ENCODE measurements at places on chromosomes 4 and X.

GRCh38 chrX:17922303-17922702, 61.2 kb upstream of the RAI2 start:
- DNase-seq: no peak

DNA sequence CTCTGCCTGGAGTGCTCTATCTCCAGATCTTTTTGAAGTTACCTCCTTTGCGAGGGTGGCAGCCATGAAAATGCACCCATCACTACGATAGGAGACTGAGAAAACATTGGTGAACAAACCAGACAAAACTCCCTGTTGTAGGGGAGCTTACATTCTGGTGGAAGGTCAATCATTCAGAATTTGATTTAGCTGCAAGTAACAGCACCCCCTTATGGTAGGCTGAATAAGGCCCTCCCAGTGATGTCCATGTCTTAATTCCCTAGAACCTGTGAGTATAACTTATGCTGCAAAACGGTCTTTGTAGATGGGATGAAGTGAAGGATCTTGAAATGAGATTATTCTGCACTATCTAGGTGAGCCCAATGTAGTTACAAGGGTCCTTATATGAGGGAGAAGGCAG, 5.6 kb upstream of the TEC start:
- no peak for DNase-seq

GRCh38 chrX:82092307-82092706, 890.4 kb downstream of the SH3BGRL start:
- no peak for DNase-seq

DNA sequence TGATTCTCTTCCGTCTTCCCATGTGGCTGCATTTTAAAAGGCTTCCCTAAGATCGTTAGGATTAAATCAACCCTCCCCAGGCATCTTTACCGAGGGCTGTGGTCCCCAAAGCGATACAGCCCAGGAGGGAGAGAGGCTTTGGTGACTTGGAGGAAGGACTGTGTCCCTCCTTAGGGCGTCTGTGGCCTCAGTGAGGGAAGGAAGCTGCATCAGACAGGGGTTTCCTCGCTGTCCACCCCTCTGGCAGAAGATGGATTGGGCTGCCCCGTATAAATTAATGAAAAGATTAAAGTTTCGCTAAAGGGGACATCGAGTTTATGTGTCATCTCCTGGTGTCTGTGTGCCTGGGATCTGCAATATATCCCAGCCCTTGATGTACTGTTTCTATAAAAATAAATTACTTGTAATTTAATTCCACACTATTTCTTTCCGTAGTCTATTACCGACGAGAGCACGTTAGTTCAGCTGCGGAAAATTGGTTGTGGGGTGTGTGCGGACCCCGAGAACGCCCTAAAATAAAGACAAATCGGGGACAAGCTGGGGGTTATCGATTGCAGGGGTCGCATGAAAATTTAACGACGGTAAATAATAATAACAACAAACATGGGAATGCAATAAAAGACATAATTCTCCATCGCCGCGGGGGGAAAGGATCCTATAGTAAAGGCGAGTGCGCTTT, 6.5 kb downstream of the SHOX start:
- no peak for DNase-seq

DNA sequence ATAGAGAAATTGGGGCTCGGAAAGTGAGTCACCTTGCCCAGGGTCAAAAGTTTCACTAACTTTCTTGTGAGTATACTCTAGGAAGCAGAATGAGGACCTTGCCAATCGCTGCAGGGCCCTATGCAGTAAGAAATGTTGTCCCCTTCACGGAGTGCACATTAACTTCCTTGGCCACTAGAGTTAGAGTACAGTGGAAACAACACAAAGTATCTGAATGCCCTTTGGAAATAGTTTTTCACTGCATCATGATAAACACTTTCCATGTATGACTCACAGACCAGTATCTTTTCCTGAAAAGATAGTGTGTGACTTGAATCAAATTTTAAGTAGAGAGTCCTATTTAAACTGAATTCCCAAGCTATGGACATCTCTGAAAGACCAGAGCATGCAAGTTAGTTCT, 45.5 kb upstream of the STK26 start:
- DNase-seq: no peak

GRCh38 chrX:7088968-7089615, 58.4 kb upstream of the STS start:
- no peak for DNase-seq

DNA sequence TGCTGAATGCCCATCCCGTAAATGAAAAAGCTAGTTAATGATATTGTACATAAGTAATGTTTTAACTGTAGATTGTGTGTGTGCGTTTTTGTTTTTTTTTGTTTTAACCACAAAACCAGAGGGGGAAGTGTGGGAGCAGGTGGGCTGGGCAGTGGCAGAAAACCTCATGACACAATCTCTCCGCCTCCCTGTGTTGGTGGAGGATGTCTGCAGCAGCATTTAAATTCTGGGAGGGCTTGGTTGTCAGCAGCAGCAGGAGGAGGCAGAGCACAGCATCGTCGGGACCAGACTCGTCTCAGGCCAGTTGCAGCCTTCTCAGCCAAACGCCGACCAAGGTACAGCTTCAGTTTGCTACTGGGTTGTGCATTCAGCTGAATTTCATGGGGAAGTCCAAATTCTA, at the start of gene SPP1:
TSS of gene SPP1 (plus strand) at position 249 of the 400 bp plus-strand sequence. CDS start 1,182 bp downstream, outside the sequence.
- DNase-seq: no peak

- DNase-seq: no peak
Observed at GRCh38 chr4:113209153-113209552, 159.7 kb downstream of the ANK2 start.

DNA sequence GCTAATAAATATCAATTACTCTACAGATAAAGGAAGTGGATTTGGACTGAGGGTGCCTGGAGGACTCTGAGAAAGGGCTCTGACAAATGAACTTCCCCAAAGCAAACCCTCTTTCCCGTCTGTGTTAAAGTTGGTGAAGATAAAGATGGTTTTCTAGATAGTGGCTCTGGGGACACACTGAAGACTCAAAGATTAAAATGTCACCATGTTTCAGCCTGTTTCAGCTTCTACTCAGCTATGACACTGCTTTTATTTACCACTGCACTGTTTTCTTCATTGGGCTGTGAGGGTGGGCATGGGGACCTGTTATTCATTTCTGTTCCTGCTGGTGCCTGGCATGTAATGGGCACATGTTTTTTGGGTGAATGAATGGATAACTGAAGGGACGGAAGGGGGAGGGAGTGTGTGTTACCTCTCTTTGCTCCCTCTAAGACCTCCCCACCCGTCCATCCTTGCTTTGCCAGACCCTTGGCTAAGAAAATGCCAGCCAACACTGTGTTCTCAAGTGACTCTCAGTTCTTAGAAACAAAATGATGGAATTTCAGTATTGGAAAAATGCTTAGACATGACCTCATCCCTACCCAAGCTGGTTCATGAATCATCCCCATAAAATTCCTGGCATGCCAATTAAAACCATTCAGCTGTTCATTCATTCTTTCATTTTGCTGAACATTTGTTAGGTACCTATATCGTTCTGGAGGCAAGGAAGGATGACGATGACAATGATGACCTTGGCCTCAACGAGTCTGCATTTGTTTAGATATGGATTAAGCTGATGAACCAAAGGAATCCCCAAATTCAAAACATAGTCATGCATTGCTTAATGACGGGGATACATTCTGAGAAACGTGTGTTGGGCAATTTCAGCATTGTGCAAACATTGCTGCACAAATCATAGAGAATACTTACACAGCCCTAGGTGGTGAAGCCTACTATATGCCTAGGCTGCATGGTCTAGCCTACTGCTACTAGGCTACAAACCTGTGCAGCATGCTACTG, 13.4 kb upstream of the STK32B start:
- no peak for DNase-seq

DNA sequence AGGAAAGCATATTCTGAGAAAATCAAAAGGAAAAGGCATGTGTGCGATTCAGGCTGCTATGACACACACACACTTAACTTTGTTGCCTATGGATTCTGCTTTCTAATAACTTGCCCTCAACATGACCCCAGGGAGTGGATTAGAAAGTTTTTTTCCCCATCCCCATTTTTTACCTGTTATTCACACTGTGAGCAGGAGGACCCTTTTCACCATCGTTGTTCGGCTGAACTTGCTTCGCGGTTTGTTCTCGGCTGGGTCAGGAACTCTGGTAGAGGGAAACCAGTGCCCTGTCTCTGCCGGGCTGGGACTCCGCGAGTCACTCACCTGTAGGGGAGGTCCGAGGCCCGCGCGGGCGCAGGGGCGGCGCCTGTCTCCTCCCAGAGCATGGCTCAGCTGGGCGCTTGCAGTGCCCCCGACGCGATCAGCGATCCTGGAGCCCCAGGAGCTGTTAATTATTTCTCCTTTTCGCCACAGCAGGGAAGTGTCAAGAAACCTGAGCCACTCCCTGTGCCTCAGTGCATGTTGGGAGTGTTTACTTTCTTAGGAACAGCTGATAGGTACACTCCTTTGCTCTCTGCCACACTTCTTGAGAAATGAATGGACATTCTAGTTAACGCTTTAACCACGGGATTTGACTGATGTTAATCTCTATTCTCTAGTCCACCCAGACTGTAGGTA, at the start of gene RASSF6:
TSS of gene RASSF6 (minus strand) at position 322 of the 678 bp plus-strand sequence. CDS start 8,641 bp downstream, outside the sequence.
- DNase-seq: peak; percentile 47

DNA sequence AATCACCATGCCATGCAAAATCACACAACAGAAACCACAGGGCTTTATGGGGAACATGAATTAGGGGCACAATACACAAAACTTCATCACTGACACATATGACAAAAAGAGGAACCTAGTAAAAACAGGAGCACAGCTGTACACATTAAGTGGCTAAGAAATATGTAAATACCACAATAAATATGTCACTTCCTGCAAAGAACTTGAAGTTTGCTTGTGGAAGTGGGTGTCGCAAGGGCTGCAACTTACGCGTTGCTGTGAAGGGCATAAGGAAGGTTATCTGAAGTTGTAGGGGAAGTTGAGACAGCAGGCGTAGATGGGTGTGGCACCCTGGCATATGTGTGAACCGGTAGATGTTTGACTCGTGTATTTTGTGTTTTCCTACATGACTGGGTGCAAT, 42.4 kb downstream of the CLCN4 start:
- no peak for DNase-seq

DNA sequence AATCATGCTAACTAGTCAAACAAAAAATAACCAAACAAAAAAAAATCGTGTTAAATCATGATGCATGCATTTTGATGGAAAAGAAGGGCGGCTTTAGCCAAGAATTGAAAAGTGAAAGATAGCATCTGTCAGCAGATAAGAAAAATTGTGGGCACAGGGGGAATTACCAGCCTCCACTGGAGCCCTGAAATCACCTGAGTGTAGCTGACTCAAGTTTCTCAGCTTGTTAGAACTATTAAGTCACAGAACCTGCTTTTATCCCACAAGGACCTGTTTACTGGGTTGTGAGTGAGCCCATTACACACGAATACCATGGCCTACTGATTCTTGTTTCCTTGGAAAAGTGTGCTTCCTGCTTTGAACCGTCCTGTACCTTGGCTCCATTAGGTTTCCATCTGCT, 85.2 kb downstream of the COX18 start:
- no peak for DNase-seq

DNA sequence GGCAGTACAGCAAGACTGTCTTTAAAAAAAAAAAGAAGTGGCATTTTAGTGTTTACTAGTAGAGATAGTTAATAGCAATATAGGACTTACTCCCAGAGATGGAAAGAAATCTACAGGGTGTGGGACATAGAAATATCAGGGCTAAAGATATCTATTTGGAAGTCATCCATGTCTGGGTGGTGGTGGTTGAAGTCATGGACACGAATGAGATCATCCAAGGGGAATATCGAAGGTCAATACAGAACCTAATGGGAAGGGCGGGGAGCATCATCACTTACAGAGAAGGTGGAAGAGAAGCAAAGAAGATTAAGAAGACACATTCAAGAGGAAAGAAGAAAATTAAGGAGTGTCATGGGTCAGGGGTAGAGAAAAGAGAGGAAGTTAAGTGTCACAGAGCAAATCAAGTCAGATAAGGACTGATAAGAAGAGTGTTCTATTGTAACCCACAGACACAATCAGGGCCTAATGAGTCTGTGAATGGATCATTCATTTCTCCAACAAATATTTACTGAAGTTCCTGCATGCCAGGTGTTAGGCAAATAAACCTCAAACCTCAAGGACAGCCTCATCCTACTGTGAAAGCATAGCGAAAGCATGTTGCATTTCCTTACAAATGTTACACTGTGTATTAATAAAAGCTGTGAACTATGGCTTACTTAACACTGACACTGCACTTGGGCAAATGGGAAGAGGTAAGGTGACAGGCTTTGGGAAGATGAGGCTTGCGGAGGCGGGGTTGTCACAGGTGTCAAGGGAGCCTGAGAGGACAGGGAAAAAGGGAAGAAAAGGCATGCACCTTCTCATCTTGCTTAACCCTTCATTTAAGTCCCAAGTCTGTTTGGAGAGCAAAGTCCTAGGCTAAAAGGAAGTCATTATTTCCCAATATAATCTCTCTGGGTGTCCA, 65.3 kb downstream of the ELOVL6 start:
- no peak for DNase-seq

DNA sequence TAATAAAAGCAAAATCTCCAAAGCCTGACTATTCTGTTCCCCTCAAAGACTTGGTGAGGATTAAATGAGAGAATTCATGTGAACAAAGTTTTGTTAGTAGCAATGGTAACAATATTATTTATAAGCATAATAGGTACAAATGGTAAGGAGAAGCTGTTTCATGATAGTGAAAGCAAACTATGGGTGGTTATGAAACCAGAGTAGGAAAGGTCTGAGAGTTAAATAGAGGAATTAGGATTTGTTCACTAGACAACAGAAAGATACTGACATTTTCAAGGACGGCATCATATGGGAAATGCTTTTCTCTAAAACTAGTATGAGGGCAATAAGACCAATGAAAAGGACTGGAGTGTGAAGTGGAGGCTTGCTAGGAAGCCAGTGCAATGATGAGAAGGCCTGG, 128.6 kb upstream of the FTHL17 start:
- no peak for DNase-seq

DNA sequence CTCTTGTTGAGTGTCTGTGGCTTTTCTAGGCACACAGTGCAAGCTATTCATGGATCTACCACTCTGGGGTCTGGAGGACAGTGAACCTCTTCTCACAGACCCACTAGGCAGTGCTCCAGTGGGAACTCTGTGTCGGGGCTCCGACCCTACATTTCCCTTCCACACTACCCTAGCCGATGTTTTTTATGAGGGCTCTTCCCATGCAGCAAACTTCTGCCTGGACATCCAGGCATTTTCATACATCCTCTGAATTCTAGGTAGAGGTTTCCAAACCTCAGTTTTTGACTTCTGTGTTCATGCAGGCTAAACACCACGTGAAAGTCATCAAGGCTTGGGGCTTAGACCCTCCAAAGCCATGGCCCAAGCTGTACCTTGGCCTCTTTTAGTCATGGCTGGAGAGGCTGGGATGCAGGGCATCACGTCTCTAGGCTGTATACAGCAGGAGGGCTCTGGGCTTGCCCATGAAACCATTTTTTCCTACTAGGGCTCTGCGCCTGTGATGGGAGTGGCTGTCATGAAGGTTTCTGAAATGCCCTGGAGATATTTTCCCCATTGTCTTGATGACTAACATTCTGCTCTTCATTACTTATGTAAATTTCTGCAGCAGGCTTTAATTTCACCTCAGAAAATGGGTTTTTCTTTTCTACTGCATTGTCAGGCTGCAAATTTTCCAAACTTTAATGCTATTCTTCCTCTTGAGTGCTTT, 249.8 kb upstream of the CPEB2 start:
- no peak for DNase-seq

All from right lung (tissue), 10 donors.